ENCODE measurements at places on chromosomes 6 and 20.
A peak's percentile ranks its signal among the peaks of the same experiment; 100 is the strongest.

DNA sequence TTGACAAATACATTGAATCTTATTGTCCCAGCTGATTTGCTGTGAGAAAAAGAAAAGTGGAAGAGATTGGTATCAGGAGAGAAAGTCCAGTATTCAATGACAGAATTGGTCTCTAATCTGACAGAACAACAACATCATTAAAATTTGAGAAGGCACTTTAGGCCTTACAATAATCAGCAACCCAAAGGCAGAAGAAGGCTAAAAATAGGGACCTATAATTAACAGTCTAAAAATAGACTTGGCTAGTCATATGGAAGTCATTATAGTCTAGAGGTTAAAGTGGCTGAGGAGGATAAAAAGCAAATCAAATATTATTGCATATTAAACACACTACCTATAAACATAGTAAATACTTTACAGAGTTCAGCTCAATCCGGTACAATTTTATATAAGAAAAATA lies 393.6 kb upstream of the JAG1 start:
- no peak for DNase-seq

GRCh38 chr6:9064156-9064555 lies 628.8 kb upstream of the SLC35B3 start:
- DNase-seq, result no peak

- no peak for DNase-seq
Observed at GRCh38 chr6:701700-702479, 9.0 kb upstream of the EXOC2 start.

DNA sequence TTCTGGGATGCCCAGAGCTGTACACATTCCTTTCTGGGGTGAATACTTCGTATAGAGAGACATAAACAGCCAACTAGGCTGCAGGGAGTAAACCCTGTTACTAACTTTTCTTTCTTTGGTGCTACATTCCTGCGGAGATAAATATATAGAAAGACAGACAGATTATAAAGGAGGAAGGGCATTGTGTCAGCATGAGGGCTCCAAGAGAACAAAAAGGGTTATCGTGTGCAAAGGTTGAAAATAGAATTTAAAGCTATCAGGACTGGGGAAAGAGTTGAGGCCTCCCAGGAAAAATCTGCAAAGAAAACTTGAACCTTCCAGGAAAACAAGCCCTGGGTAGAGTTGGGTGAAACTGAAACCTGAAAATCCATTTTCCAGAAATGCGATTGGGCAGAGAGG lies 68.0 kb downstream of the TMEM170B start:
- no peak for DNase-seq

DNA sequence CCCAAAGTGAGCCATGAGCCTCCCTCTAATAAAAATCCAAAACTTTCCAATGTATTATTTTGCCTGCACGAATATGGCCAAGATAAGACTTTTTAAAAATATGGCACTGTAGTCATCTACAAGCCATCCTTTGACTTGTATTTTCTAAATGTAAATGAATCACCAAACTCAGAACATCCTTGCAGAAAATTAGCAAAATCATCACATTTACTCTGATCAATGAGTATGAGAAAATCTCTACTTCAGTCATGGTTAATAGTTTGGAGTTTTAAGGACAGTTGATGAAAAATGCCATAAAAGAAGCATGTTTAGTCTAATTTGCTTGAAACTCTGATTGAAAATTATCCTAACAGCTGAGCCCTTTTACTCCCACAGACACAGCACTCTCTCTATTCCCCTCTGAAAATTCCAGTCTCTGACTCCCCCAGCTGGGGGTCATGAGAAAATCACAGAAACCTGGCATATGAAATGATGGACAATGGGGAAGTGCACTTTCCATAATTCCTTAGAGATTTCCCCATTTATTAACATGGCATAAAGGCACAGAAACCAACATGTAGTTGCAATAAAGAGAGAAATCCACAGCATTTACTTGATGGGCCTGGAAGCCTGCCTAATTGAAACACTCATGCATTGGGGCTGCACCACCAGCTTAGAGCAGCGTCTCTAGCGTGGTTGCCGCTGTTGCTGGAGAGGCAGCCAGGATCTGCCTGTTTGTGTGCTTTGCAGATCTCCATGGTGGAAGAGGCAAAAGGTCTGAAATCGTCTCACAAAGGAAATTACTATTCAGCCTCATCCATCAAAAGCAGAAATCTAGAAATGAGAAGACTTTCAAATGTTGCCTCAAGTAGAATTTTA lies 214.0 kb downstream of the WDR27 start:
- no peak for DNase-seq

- DNase-seq, result no peak
Observed at GRCh38 chr20:47243532-47244305, 112.8 kb downstream of the ZMYND8 start.

DNA sequence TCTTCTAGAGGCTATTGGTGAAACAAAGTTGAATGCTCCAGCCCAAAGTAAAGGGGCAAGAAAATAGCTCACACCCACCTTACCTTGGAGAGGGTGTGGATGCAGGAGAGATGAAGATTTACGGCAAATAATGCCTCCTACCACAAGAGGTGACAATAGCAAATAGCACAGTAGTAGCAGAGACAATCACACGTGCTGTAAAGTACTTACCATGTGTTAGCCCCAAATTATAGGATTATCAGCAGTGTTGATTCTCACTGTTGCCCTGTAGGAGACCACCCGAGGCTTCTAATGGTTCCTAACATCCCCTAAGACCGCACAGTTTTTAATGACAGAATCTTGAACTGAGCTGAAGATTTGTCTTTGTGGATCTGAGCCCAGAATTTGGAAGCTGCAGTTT lies 94.8 kb upstream of the FOXA2 start:
- DNase-seq, result no peak

DNA sequence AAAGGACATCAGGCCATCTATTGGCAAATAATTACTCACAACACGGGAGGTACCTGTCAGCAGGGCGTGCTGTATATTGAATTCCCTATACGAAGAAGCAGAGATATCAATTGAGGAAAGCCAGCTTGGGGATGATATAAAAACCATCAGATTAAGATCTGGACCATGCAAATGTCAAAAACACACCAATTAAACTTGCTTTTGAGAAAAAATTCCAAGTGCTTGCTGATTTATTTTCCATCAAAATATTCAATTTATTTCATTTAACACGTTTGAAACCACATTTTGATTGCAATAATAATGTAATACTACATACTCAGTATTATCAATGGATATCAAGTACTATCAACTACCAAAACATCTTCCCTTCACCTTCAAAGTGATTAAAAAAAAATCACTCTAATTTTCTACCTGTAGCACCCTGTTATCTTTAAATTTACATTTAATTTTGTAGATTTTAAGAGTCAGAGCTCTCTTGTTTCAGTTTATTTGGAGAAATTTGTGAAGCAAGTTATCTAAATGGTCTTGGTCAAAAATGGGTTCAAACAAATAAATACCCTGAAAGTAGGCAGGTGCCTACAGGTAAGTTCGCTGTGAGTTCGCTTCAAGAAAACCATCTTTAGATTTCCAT lies 6.8 kb upstream of the TBX18 start:
- no peak for DNase-seq

GRCh38 chr6:157763129-157763903 lies 59.7 kb upstream of the SNX9 start:
- peak; percentile 13 for DNase-seq

GRCh38 chr6:38570750-38571149 lies 69.0 kb downstream of the BTBD9 start:
- peak; percentile 44 for DNase-seq

DNA sequence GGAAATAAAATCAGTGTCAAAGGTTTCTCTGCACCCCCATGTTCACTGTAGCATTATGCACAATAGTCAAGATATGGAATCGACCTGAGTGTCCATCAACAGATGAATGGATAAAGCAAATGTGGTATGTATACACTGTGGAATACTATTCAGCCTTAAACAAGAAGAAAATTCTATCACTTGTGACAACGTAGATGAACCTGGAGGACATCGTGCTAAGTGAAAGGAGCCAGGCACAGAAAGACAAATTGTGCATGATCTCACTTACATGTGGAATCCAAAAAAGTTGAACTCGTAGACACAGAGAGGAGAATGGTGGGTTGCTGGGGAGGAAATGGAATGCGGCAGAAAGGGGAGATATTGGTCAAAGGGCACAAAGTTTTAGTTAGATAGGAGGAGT lies 136.3 kb upstream of the ESR1 start:
- DNase-seq, result no peak

DNA sequence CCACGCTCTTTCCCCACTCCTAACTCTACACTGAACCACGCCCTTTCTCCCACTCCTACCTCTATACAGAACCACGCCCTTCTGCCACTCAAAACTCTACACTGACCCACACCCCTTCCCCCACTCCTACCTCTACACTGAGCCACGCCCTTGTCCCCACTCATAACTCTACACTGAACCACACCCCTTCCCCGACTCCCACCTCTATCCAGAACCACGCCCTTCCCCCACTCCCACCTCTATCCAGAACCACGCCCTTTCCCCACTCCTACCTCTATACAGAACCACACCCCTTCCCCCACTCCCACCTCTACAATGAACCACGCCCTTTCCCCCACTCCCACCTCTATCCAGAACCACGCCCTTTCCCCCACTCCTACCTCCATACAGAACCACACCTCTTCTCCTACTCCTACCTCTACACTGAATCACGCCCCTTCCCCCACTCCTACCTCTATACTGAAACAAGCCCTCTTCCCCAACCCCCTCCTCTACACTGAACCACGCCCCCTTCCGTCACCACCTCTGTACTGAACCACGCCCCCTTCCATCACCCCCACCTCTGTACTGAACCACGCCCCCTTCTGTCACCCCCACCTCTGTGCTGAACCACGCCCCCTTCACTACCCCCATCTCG lies 10.1 kb downstream of the PXMP4 start:
- DNase-seq, result peak; percentile 61

GRCh38 chr20:4544765-4545164 lies 176.9 kb upstream of the PRND start:
- no peak for DNase-seq

DNA sequence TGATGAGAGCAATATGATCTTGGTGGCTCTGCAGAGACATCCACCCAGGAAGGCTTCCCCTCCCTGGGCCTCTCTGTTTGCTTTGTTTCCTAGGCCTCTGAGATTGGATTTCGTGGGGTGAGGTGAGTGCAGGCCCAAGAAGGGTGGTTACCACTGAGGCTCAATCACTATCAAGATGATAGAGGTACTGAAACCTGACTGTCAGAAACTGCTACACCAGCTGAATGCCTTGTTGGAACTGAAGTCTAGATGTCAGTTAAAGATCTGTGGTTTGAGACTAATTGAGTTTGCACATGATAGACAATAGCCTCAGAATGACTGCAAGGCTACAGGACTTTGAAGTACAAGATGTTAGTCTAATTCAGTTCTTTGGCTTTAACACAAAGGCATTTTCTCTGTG lies 15.2 kb downstream of the VNN1 start:
- peak; percentile 8 for DNase-seq

DNA sequence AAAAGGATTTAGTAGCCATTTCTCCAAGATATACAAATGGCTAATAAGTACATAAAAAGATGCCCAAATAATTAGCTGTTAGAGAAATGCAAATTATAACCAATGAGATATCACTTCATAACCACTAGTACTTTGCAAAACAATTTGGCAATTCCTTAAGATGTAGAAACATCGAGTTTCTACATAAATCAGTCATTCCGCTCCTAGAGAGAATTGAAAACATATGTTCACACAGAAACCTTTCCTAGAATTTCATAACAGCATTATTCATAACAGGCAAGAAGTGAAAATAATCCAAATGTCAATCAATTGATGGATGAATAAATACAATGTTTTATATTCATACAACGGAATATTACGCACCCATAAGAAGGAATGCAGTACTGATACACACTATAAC lies 20.5 kb upstream of the NT5E start:
- no peak for DNase-seq

DNA sequence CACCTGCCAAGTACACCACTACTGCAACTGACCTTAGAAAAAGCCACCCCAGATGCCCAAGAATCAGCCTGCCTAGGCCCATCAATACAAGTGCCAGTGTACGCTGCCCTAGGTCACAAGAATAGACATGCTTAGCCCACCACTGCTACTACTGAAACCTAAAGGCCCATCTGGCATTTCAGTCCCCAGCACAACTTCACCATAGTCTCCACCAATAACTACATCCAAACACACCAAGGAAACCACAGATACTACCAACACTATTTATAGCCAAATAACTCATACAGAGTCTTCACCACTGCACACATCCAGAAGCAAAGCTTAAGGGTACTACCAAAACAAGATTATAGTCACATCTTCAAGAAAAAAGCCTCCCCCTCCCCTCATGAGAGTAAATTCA lies 28.2 kb downstream of the TREML4 start:
- DNase-seq, result no peak

DNA sequence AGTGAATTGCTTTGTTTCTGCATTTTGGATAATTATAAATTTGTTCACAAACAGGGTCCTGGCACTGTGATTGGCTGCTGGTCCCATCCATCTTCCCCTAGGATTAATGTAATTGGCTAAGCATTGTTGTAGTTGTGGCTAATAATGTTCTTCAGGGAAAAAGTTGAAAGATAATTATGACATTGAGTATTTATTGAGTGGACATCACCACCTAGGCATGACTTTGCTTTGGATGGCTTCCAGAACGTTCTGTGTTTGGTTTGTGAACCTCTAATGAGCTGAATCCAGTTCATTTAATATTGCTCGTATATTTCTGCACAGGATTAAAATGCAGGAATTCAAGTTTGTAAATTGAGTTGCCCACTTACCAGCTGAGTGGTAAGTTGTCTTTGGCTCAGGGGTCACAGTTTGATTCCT lies 55.1 kb downstream of the ARID1B start:
- no peak for DNase-seq

DNA sequence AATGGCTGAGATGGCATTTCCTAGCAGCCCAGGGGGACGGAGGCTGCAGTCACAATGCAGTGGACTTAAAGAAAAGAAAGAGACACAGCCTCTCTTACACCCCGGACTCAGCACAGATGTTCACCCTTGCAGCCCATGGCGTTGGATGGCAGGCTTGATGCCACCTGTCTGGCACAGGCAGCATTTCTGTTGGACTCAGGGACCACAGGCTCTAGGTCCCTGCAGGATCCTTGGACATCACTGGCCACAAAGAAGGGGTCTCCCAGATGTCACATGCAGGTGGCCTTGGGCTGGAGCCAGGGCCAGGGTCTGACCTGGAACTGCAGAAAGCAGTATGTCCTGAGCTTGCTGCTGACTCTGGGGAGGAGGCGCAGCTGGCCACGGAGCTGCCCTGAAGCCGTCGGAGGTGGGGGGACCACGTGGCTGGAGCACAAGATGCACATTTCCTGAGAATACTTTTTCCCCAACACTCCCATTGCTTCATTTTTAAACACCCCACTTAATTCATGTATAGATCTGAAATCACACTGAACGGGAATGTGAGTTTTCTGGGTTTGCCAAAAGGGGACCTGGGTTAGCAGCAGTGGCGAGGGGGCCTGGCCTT lies 102.3 kb upstream of the SULF2 start:
- no peak for DNase-seq
